ENCODE measurements at places on chromosomes 5 and 9.

- DNase-seq = no peak
Measured at GRCh38 chr9:2336055-2336454, 285.5 kb upstream of the VLDLR start.

DNA sequence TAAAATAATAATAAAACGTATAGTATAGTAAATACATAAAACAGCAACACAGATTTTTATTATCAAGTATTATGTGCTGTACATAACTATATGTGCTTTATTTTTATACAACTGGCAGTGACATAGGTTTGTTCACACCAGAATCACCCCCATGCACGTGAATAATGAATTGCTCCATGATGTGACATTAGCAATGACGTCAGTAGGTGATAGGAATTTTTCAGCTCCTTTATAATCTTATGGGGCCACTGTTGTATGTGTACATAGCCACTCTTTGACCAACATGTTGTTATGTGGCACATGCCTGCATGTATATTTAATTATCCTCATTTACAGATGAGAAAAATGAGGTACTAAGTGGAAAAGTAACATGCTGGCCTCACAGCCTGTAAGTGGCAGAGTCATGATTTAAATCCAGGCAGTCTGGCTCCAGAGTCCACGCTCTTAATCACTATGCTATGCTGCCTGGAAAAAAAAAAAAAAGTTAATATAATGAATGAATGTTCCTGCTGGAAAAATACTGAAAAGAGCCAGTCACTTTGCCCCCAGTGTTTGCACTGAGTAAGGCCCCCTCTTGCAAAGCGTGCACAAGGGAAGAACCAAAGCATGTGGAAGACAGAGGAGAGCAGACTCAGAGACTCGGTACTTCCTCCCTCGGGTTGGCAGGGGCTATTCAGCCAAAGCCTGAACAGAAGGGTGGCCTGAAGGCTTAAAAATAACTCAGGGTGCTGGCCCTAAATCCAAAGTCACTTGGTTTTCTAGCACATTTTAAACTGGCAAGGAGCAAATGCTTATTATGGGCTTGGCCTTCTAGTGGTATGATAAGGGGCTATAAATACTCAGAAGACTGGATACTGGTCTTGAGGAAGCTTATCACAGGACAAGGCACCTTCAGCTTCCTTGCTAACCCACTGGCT, 206.8 kb downstream of the GLIS3 start:
- DNase-seq = no peak

GRCh38 chr9:129938291-129938979, 103.2 kb downstream of the USP20 start:
- DNase-seq = no peak

GRCh38 chr5:6201631-6202030, 176.7 kb downstream of the MED10 start:
- no peak for DNase-seq

All from Panc1 (cell line).